ENCODE measurements at places on chromosomes 7 and 10.

- no peak for DNase-seq
These were observed 41.3 kb downstream of the SH3PXD2A start for GRCh38 chr10:103814105-103814504.

GRCh38 chr10:96532523-96532922, 18.8 kb upstream of the TLL2 start:
- no peak for DNase-seq

GRCh38 chr10:5585517-5586206, 60.9 kb downstream of the CALML3 start:
- DNase-seq, result no peak

GRCh38 chr7:44488955-44489354, 1.5 kb downstream of the NUDCD3 start:
- DNase-seq, result no peak
